ENCODE measurements at places on chromosomes 6 and 20. TPM values are rescaled to one million over a fixed set of nuclear protein-coding genes. Genes with fewer than 3 reads are reported as not detected.

The PCNA gene
- 60.5 TPM for total RNA-seq

DNA sequence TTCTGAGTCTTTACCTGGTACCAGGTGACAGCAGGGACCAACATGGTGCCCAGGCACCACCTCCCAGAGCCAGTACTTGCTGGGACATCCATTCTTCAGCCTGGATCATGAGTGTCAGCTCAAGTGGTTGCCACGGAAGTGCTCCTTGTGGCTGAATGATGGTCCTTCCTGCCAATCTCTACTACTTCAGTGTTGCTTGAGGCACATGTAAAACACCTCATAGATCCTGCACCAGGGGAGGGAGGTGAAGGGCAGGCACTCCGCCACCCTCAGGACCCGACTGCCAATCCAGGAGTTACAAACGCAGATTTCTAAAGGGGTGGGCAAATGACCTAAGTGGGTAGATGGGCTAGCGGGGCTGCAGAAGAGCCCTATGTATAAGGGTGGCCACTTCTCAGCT lies 226.0 kb downstream of the PREX1 start:
- DNase-seq, result no peak

GRCh38 chr6:142384519-142385254 lies 82.9 kb downstream of the ADGRG6 start:
- DNase-seq, result no peak

DNA sequence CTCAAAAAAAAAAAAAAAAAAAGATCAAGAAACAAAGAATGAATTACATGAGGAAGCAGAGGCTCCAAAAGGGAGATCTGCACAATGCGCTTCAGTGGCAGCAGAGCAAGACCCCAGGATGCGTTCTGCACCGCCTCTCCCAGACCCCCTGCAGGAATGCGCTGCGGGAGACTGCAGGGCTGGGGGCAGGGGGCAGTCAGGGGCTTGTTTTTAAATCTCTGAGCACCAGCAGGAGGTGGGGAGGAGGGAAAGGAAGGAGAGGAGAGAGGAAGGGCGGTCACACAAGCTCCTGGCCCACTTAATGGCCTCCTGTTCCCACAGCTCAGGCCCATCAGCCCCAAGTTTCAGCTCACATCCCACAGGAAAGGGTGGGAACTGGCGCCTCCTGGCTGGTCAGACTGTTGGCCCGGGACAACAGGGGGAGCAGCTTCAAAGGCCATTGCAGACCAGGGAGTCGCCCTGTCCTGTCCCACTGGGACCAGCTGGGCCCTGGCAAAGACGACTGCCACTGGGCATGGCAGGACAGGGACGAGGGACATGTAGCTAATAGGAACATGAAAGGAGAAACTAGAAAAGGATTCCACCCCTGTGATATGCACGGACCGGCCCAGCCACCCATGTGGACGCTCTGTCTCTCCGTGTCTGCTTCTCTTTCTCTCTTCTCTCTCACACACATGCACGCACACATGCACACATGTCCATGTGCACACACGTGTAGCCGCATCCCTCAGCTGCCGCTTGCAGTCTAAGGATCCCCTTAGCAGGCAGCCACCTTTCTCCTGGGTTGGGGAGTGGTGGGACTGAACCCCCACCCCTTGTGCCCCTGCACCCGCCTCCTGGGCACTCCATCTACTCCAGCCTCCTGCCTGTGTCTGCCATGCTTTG lies 34.7 kb downstream of the TFEB start:
- DNase-seq, result no peak

DNA sequence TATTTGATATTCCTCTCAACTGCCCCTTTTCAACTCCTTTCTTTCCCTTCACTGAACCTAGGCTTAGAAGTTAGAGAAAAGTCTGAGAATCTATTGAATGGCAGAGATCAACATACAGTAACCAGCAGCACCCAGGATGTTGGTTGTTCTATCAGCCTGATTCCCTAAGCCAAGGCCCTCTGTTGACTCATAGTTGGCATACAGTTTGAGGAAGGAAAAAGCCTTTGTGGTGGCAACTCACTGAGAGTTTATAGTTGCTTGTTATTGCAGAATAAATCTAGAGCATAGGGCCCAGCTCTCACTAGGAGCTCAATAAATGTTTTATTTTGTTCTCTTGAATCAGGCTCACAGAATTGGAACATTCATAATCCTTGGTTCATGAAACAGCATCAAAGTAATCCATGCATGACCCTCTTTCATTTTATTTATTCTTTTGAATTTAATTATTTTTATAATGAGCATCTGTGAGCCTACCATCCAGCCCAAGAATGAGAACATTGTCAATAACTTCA lies 119.1 kb upstream of the ADGRF1 start:
- no peak for DNase-seq

- DNase-seq, result no peak
These were observed 108.3 kb downstream of the UBE3D start for GRCh38 chr6:82957171-82957867.

GRCh38 chr6:150698391-150698790 lies 98.7 kb downstream of the PLEKHG1 start:
- DNase-seq, result no peak

- DNase-seq, result no peak
These were observed 31.2 kb upstream of the SHLD1 start for GRCh38 chr20:5718896-5719595.

- DNase-seq, result no peak
These were observed 134.3 kb upstream of the CDH4 start for GRCh38 chr20:61117725-61118124.
